GM04504 (cell line): ENCODE measurements at places on chromosomes 6 and 20.

- no peak for DNase-seq
Measured at GRCh38 chr20:19673575-19673974, 84.5 kb upstream of the RIN2 start.

GRCh38 chr20:57589728-57590484 is 29.0 kb downstream of the PCK1 start:
- no peak for DNase-seq

DNA sequence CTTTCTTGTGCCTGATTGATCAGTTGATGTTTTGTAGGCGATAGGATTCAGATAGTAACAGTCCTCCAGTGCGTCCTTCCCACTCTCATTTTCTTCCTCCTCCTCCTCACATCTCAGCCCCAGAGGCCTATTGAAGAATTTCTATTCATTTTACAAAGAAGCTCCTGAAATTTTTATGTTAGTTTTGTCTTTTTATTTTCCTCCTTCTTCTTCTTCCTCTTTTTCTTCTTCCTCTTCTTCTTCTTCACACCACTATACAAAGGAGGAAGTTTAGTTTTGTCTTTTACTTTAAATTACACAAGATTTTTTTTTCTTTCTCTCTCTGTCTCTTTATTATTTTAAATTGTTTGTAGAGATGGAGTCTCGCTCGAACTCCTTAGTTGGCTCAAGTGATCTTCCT is 19.1 kb downstream of the BTN2A1 start:
- no peak for DNase-seq

GRCh38 chr6:168638468-168639271 is 197.7 kb downstream of the SMOC2 start:
- no peak for DNase-seq

DNA sequence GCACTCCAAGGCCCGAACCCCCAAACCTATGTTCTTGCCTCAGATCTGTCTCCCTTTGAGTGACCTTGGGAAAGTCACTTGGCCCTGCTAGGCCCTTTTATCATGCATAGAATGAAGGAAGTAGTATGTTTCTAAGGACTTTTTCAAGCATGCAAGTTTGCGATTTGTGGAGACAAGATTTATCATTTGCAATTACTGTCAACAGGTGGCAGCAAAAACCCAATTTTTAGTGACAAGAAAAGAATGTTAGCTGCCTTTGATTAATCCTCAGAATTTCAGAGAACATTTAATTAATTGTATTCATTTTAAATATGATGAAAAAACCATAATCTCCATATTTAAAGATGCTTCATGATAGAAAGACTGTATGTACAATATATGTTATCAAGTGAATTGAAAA is 28.3 kb upstream of the PREP start:
- no peak for DNase-seq

DNA sequence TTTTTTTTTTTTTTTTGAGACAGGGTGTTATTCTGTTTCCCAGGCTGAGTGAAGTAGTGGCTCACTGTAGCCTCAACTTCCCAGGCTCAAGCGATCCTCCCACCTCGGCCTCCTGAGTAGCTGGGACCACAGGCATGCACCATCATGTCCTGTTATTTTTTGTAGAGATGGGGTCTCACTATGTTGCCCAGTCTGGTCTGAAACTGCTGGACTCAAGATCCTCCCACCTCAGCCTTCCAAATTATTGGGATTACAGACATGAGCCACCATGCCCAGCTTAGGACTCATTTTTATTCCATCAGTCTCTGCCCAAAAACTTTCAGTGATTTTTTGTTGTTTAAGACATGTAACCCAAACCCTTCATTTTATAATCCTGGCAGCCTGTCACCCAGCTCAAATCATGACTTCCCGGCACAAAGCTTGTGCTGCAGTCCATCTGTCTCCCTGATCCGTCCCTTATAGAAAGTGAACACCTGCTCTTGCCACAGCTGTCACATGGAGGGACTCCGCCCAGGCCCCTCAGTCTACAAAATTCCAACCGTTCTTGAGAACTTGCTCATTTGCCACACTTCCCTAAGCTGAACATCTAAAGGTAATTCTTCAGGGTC is 183.9 kb upstream of the JARID2 start:
- no peak for DNase-seq
